Activated T-helper 1 cell treated with anti-CD3 and anti-CD28 coated beads, Interleukin-12 subunit alpha, Interleukin-12 subunit beta, Interleukin-2, Interleukin-4 antibody, amounts not matched to agents 30 ng/mL and 10 ng/mL and 1 ng/mL, durations not matched to agents 14 hours and 24 hours and 36 hours (primary cell): ENCODE measurements at places on chromosomes 5 and 9. TPM values are rescaled to one million over a fixed set of nuclear protein-coding genes. Genes with fewer than 3 reads are reported as not detected.

- DNase-seq = peak; percentile 8
Measured at GRCh38 chr5:34914671-34915138, 599 bp downstream of the RAD1 start.

Gene TNC
- 0.60 and 0.61 TPM in 2 replicates for total RNA-seq

GRCh38 chr5:176629317-176629852 is 949 bp downstream of the SNCB start:
- DNase-seq = no peak

GRCh38 chr9:5994493-5994892 is 20.9 kb downstream of the RANBP6 start:
- no peak for DNase-seq

Gene GRXCR2
- total RNA-seq = not detected in 2 replicates

Gene DDX4
- 0.12 TPM in 1 of 2 replicates, not detected in the other for total RNA-seq

Gene ADAM19
- 341 and 348 TPM in 2 replicates for total RNA-seq

DNA sequence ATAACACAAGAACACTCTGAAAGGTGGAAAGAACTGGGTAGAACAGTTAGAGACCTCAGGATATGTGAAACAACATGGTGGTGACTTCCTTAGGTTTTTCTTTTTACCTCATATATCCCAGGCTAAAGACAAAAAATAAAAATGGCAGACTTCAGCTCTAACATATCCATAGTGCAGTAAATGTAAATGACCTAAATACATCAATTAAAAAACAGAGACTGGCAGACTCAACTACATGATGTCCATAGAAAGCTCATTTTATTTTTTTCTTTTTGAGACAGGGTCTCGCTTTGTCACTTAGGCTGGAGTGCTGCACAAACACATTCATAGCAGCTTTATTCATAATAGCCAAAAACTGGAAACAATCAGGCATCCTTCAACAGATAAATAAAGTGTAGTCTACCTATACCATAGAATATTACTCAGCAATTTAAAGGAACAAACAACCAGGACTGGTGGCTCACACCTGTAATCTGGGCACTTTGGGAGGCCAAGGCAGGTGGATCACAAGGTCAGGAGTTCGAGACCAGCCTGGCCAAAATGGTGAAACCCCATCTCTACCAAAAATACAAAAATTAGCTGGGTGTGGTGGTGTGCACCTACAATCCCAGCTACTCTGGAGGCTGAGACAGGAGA is 4.8 kb downstream of the C5orf15 start:
- DNase-seq = no peak
